Ovary (tissue), 10 donors: ENCODE measurements at places on chromosomes 7 and 10. TPM values are rescaled to one million over a fixed set of nuclear protein-coding genes. Genes with fewer than 3 reads are reported as not detected.
A peak's percentile ranks its signal among the peaks of the same experiment; 100 is the strongest.

Gene C10orf143
- 5.9 TPM for total RNA-seq

Gene IKZF1
- total RNA-seq = 4.6 TPM

Gene ZNF117
- 16.7 TPM for total RNA-seq

Gene DRGX
- not detected for total RNA-seq

Gene CALML5
- total RNA-seq = not detected

Gene SUGCT
- 3.4 TPM for total RNA-seq

Gene TMEM229A
- not detected for total RNA-seq

Gene SRRM3
- total RNA-seq = 13.4 TPM

Gene GJD4
- total RNA-seq = not detected

Gene SDHAF3
- 5.7 TPM for total RNA-seq

Gene IMMP2L
- total RNA-seq = 34.7 TPM

Gene UNCX
- total RNA-seq = not detected

Gene CALML3
- total RNA-seq = not detected

Gene AMPH
- total RNA-seq = 1.5 TPM

Gene PHYHIPL
- 0.89 TPM for total RNA-seq

DNA sequence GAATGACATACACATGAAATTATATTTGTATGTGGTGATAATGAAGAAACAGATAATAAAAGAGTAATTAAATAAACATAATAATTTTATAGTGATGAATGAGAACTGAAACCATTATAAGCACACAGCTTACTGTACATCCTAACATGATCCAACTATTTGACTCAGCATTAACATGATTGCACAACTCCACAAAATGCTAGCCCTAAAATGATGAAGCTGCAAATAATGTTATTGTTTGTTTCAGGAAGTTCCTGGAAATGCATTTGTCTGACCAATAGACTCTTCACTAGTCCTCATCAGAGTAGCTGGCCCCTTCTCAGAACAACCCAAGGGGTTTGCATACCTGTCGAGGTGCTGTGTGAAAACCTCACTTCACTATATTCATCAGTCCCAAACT is 115.5 kb downstream of the RTKN2 start:
- DNase-seq = no peak

DNA sequence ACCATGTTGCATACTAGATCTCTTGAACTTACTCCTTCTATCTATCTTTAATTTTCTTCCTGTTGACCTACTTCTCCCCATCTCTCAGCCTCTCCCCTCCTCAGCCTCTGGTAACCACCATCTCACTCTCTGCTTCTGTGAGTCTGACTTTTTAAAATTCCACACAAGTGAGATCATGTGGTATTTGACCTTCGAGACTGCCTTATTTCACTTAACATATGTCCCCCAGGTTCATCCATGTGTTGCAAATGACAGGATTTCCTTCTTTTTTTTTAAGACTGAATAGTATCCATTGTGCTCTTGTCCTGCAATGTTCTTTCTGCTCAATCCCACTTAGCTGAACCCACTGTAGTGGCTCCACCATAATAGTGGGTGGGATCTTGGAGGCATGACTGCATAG is 51.4 kb upstream of the DNAJC1 start:
- no peak for DNase-seq

DNA sequence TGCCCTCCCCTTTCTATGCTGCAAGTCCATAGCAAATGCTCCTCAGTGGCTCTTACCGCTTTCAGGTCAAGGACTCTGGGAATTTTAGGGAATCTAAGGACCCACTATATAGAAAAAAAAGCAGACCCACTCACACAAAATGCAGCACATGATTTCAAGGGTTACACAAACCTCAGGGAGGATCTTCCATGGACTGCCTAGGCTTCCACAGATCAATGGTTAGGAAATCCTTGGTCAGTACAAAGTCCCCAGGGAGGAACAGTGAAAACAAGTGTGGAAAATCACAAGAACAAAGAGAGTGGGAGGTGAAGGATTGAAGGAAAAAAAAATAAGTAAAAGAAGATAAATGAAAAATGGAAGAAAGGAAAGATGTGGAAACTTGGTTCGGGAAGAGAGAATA is 188.4 kb downstream of the AHR start:
- DNase-seq = no peak

DNA sequence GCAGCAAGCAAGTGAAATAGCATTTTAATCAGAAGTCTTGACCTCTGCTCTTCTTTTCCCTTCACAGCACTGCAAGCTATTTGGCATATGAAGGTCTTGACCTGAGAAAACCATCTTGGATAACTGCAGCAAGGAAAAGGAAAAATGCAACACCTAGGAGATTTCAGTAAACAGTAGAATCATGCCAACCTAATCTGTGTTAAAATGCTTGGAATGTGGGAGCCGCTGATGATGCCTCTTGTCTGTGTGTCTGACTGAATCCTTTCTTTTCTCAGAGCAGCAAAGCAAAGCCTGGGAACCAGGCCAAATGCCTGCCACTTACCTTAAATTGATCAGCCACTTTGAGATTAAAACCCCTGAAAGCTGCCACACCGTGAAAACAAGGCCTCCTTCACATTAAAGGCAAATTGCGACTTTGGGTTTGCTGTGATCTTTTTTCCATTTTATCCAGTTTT is 80.4 kb upstream of the CDK6 start:
- DNase-seq = no peak

DNA sequence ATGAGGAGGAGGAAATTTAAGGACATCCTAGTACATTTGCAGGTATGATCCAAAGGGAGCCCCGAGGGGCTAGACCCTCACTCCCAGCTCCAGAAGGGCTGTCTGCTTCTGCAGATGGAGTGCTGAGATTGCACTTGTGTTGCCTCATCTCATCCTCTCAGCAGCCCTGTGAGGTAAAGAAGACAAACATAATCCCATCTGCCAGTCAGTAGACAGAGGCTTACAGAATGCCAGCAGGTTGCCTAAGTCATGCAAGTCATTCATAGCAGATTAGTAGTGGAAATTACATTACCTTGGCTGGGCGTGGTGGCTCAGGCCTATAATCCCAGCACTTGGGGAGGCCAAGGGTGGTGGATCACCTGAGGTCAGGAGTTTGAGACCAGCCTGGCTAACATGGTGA is 45.4 kb downstream of the BLVRA start:
- DNase-seq = no peak

DNA sequence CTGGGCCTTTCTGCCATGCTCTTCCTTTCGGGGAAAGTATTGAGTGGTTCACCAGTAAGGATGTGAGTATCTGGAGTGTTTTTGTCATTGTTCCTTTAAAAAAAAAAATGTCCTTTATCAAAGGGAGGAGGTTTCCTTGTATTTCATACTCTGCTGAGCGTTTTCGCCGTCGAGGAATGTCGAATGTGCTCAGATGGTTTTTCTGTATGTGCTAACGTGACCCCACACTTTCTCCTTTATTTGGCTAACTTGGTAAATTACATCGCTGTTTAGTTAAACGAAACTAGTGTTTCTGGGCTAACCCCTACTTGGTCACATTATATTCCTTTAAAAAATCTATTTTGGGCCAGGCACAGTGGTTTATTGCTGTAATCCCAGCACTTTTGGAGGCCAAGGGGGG is 45.9 kb downstream of the INPP5A start:
- no peak for DNase-seq

DNA sequence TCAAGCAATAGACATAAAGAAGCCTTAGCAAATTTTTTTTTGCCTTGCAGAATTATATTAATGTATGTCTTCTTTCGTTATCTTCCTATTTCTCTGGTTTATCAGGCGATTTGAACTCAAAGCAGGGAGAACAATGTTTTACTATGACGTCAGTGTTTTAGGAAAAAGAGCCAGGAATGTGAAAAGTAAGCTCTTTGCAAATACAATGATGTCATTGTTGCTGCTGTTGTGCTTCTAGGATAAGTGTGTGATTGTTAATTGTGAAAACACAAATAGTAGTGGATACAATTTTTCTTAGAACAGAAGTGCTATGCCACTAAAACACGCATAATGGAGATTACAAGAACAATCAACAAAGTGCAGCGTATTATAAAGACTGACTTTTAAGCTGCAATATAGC is 9.5 kb upstream of the AUTS2 start:
- DNase-seq = no peak

GRCh38 chr10:75939541-75939940 is 508.1 kb downstream of the LRMDA start:
- no peak for DNase-seq

GRCh38 chr7:84081973-84082522 is 112.5 kb downstream of the SEMA3A start:
- no peak for DNase-seq

DNA sequence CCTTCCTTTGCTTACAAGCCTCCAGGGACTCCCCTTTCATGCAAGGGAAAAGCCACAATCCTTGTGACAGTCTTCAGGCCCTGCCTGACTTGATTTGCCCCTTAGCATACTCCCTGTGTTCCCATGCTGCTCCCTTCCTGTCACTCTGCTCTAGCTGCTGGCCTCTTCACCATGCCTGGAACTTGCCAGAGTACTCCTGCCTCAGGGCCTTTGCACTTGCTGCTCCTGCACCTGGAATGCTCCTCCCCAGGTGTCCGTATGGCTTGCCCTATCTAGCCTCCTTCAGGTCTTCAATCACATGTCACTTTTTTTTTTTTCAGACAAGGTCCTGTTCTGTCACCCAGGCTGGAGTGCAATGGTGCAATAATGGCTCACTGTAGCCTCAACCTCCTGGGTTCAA is 22.8 kb upstream of the GOLGA7B start:
- DNase-seq = no peak

DNA sequence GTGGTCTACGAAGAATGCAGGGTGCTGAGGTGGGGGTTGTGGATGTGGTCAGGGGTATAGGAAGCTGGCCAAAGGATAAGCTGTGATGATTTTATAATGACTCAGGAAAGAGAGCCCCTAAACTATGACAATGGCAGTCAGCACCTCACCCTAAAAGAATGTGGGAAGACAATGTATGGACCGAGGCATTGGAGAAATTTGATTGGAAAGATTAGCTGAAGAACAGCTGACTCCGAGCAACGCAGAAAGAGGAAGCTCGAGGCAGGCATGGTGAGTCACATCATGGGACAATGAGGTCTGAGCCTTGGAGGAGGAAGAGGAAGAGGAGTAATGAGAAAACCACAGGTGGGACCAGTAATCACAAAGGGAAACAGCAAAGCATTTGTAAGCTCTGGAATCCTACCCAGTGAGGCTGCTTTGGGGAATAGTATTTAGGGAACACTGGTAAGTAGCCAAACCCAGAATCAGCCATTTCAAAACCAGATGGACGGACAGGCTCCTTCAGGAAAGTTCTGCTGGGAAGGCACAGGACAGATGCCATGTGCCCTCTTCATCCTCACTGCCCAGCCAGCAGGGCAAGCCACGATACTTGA is 295.4 kb downstream of the PRPF18 start:
- DNase-seq = no peak

DNA sequence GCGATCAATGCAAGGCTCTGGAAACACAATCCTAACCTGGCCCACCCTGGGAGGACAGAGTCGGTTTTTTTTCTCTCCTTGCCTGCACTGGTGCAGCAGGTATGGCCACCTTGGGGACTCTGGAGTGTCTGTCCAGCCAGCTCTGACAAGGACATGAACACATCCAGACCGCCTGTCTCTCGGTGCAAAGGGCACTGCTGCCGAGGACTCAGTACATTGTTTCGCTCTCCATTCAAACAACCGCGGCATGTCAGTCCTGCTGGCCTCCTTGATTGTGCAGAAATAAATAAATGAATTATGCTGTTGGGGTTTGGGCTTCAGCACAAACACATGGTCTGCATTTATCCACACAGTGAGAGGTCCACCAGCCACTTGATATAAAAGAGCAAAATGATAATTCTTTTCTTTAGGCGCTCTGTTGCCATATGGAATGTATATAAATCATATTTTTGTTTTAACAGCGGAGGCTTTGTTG is 565.2 kb downstream of the KCNMA1 start:
- no peak for DNase-seq

- peak; percentile 6 for DNase-seq
Observed at GRCh38 chr10:101562231-101562630, 25.8 kb downstream of the POLL start.

DNA sequence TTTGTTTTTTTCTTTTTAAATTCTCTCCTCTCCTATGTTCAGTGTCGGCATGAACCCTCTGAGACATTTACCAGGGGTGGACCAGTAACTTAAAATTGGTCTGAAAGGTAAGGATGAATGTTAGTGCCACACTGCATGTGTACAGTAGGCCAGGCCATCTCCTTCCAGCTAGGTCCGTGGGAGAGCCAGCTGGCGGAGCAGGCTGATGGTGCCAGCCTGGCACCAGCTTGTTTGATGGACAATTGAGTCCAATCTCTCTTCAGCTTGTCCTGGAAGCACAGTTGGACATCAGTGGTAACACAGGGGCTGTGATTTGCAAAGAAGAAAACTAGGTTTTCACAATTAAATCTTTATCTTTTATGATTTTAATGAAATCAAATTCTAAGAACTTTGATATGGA is 136.5 kb downstream of the CNNM2 start:
- DNase-seq = no peak

- peak; percentile 94 for DNase-seq
Observed at GRCh38 chr10:6144406-6145165, 55.8 kb downstream of the RBM17 start.

DNA sequence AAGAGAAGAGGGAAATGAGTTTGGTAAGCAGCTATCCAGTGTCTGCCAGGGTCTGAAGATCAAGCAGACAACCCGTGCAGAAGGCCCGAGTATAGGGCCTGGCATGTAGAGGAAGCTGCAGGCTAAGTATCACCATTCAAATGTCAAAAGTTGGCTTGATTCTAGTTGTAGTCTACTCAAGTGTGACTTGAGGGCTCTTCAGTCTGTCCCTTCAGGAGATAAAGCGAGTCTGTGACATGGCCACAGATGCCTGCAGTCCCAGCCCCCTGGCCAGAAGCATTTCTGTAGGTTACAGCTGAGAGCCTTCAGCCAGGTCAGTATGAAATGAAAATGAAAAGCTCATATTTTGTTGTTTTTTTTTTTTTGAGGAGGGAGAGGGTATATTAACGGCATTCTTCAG is 97.8 kb upstream of the EEPD1 start:
- no peak for DNase-seq

DNA sequence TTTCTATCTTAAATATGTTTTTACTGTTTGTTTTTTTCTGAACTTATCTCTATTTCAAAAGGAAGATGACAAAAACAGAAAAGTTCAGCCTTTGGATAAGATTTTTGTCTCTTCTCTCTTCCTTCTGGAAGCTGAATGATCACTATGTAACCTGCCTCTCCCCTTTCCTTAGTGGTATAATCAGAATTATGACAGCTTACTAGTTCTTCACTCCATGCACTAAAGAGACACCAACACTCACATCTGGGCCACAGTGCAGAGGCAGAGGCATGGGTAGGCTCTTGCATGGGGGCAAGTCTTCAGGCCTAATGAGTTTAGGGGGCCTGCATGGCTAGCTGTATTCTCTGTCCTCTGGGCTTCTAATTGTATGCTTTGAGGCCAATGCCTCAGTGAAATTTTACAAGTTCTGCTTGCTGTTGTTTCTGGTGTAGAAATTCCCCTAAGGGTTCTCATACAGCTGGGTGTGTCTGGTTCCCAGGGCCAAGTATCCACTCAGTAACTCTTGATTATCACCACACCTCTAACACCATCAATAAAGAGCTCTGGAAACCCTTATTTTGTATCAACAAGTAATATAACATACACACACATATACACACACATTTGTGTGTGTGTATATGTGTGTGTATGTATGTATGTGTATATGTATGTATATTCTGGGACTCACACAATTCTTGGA is 96.8 kb upstream of the POM121L12 start:
- DNase-seq = no peak

GRCh38 chr7:38561166-38561565 is 70.0 kb downstream of the AMPH start:
- DNase-seq = no peak

- DNase-seq = no peak
Observed at GRCh38 chr10:71093531-71093930, 118.8 kb upstream of the UNC5B start.
